Activated CD8-positive, alpha-beta memory T cell treated with anti-CD3 and anti-CD28 coated beads, Interleukin-2, amount 10 ng/mL, durations not matched to agents 7 days and 5 days (primary cell): ENCODE measurements at places on chromosomes 12 and 14. TPM values are rescaled to one million over a fixed set of nuclear protein-coding genes. Genes with fewer than 3 reads are reported as not detected.

GRCh38 chr12:91889059-91889458, 256.6 kb downstream of the BTG1 start:
- H3K27me3 ChIP-seq, result no peaks in the 10 kb centered on the region
- H3K4me3 ChIP-seq, result no peak overlapping the region
- no peak for DNase-seq
- H3K4me1 ChIP-seq, result no peaks in the 10 kb centered on the region

DNA sequence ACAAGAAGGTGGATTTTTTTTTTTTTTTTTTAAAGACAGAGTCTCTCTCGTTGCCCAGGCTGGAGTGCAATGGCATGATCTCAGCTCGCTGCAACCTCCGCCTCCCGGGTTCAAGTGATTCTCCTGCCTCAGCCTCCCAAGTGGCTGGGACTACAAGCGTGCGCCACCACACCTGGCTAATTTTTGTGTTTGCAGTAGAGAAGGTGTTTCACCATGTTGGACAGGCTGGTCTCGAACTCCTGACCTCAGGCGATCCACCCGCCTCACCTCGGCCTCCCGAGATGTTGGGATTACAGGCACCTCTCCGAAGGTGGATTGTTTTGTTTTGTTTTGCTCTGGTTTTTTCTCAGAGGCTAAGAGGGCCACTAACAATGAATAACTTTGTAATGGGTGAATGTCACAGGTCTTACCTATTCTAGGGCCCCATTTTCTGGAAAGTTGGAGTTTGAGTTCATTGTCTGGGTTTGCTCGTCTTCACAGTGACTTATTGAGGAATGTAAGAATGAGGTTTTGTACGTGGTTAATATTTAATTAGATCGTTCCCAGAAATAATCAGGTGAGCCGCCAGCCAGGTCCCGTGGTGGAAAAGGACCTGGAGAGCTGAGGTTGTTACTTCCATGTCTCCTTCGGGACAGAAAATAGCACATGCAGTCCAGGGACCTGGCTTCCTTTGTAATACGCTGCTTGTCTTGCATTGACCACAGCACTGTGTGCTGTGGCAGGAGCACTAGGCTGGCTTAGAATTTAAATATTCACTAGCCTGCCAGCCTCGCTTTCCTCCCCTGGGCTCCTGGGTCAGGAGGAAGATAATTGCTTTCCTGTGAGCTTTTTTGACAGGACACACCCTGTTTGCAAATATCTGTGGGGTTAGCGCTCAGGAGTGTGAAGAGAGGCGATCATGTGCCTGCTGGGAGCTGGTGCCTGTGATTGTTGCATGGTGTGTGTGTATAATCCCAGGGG, 2.3 kb downstream of the HIP1R start:
- peaks cover 15% of the 10 kb centered on the region for H3K27me3 ChIP-seq
- DNase-seq, result no peak
- H3K4me3 ChIP-seq, result peak overlapping the region; percentile 83
- H3K27ac ChIP-seq, result no peak overlapping the region
- H3K36me3 ChIP-seq, result peaks cover 1% of the 10 kb centered on the region
- H3K4me1 ChIP-seq, result peaks cover 23% of the 10 kb centered on the region

GRCh38 chr14:66483322-66483721, 2.8 kb upstream of the CCDC196 start:
- no peak for DNase-seq
- no peaks in the 10 kb centered on the region for H3K4me1 ChIP-seq
- H3K4me3 ChIP-seq, result no peak overlapping the region
- H3K27me3 ChIP-seq, result no peaks in the 10 kb centered on the region
- H3K36me3 ChIP-seq, result no peaks in the 10 kb centered on the region

DNA sequence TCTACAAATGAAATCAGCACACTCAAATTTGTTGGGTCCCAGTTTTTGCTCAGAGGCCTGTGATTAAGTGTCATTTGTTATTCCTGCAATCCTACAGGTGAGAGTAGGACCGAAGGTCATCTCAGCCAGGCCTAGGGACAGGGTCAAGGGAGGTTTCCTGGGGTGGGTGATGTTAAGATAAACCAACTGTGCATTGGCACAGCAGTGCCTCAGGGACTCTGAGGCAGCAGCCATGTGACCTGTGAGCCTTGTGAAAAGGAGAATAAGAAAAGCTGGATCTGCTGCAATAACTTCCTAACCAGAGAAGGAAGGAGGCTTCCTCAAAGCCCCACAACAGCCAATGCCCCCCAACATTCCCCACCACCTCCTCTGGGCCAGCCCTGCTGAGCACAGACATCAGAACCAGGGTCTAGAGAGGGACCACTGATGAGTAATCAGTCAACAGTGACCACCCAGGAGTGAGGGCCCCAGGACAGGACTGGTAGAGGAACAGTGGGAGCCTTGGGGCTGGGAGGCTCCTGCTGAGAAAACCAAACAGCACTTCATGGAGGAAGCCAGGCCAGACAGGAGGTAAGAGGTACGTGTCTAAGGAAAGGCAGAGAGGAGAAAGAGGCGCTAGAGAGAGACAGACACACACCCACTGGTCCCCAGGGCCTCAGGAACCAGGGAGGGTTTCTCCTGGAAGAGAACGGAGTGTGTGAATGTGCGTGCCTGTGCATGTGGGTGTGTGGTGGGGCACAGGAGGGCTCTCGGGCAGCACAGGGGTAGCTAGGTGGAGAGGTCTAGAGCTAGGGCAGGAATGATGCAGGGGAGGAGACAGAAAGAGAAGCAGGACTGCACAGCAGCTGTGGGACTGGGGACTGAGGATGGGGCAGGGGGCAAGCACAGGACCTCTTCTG, 82.4 kb downstream of the ITPK1 start:
- no peak overlapping the region for H3K4me3 ChIP-seq
- H3K27me3 ChIP-seq, result no peaks in the 10 kb centered on the region
- H3K27ac ChIP-seq, result peak overlapping the region; percentile 80
- no peak for DNase-seq
- no peaks in the 10 kb centered on the region for H3K36me3 ChIP-seq

DNA sequence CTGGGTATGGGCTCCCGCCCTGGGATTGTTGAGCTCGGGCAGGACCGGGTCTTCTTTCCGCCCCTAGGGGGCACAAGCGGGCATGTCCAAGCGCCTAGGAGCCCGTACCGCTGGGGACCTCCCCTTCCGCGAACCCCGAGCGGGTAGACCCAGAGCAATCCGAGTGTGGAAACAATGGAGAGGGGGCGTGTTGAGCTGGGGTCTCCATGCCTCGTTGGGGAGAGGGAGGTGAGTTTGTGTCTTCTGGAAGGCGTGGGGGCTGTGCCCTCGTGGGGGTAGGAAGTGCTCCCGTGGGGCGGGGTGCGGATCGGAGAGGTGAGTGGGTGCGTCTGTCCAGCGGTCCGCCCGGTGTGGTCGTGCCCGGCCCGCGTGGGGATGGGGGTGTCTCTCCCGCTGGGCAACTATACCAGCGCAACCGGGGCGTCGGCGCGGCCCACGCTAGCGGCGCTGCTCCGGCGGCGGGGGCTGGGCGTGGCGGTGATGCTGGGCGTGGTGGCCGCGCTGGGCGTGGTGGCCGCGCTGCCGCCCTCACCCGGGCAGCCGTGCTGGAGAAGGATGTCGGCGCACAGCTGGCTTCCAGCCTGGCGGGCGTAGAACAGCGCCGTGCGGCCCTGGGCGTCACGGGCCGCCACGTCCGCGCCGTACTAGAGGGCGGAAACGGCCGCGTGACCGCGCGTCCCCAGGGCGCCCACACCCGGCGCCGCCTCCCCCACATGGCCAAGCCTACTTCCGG, 12.2 kb downstream of the AGAP2 start:
- no peaks in the 10 kb centered on the region for H3K27me3 ChIP-seq
- peak overlapping the region; percentile 15 for H3K27ac ChIP-seq
- H3K4me1 ChIP-seq, result peaks cover 2% of the 10 kb centered on the region
- peak; percentile 46 for DNase-seq

GRCh38 chr12:128056136-128056801, 210.7 kb upstream of the TMEM132C start:
- no peaks in the 10 kb centered on the region for H3K4me1 ChIP-seq
- H3K4me3 ChIP-seq, result no peak overlapping the region
- H3K36me3 ChIP-seq, result no peaks in the 10 kb centered on the region
- no peak for DNase-seq

C12orf43 gene
- total RNA-seq, result 24.6 TPM

CLEC9A gene
- not detected for total RNA-seq

FBLN5 gene
- 0.23 TPM for total RNA-seq

CLEC4E gene
- total RNA-seq, result not detected
